ENCODE measurements at places on chromosomes 7 and 10. TPM values are rescaled to one million over a fixed set of nuclear protein-coding genes. Genes with fewer than 3 reads are reported as not detected.

CALML5 gene
- not detected for polyA plus RNA-seq

PRKG1 gene
- 1.5 TPM for polyA plus RNA-seq

NPC1L1 gene
- polyA plus RNA-seq: 0.20 TPM

AGR2 gene
- polyA plus RNA-seq: not detected

SLC29A3 gene
- polyA plus RNA-seq: 3.6 TPM

TMEM184A gene
- polyA plus RNA-seq: 0.12 TPM

NAT16 gene
- 4.5 TPM for polyA plus RNA-seq

CPXM2 gene
- not detected for polyA plus RNA-seq

ANKRD30A gene
- polyA plus RNA-seq: not detected

PGAM2 gene
- polyA plus RNA-seq: not detected

EEF1AKMT2 gene
- 47.4 TPM for polyA plus RNA-seq

CEP55 gene
- 0.67 TPM for polyA plus RNA-seq

PNLIPRP2 gene
- polyA plus RNA-seq: not detected

IFIT1B gene
- not detected for polyA plus RNA-seq

ADAP1 gene
- polyA plus RNA-seq: 96.1 TPM

AKR1D1 gene
- not detected for polyA plus RNA-seq

CRTAC1 gene
- 1.1 TPM for polyA plus RNA-seq

TPK1 gene
- 6.2 TPM for polyA plus RNA-seq

ASB10 gene
- polyA plus RNA-seq: not detected

CRYGN gene
- polyA plus RNA-seq: not detected

ANKRD61 gene
- polyA plus RNA-seq: not detected

LDB1 gene
- 107 TPM for polyA plus RNA-seq

DCLRE1C gene
- 7.5 TPM for polyA plus RNA-seq

ATRNL1 gene
- 47.8 TPM for polyA plus RNA-seq

PRXL2A gene
- 56.3 TPM for polyA plus RNA-seq

ADGRA1 gene
- 2.2 TPM for polyA plus RNA-seq

EXOC4 gene
- polyA plus RNA-seq: 42.1 TPM

ASIC3 gene
- 3.3 TPM for polyA plus RNA-seq

ACHE gene
- 12.2 TPM for polyA plus RNA-seq

CPA2 gene
- 0.41 TPM for polyA plus RNA-seq

TMEM139 gene
- not detected for polyA plus RNA-seq

WEE2 gene
- 0.34 TPM for polyA plus RNA-seq

ECHDC3 gene
- polyA plus RNA-seq: 0.64 TPM

AOAH gene
- 0.76 TPM for polyA plus RNA-seq

EBLN1 gene
- not detected for polyA plus RNA-seq

LIPK gene
- not detected for polyA plus RNA-seq

TBATA gene
- polyA plus RNA-seq: not detected

SPAG6 gene
- polyA plus RNA-seq: not detected

SLC29A4 gene
- 32.4 TPM for polyA plus RNA-seq

GNAI1 gene
- polyA plus RNA-seq: 69.3 TPM

EVX1 gene
- not detected for polyA plus RNA-seq

CTNNA3 gene
- polyA plus RNA-seq: 0.06 TPM

NYAP1 gene
- 70.1 TPM for polyA plus RNA-seq

TCTN3 gene
- 22.2 TPM for polyA plus RNA-seq

CAV1 gene
- not detected for polyA plus RNA-seq

HABP2 gene
- not detected for polyA plus RNA-seq

SLC18A3 gene
- polyA plus RNA-seq: not detected

C10orf53 gene
- not detected for polyA plus RNA-seq

ELFN1 gene
- 11.8 TPM for polyA plus RNA-seq

ADAMTS14 gene
- polyA plus RNA-seq: not detected

GPR85 gene
- polyA plus RNA-seq: 89.4 TPM

PNLIPRP3 gene
- not detected for polyA plus RNA-seq

ZNF503 gene
- 41.4 TPM for polyA plus RNA-seq

MXI1 gene
- 69.5 TPM for polyA plus RNA-seq

GRID1 gene
- polyA plus RNA-seq: 10.4 TPM

CARD11 gene
- polyA plus RNA-seq: not detected

CYP2C9 gene
- not detected for polyA plus RNA-seq

STYXL1 gene
- 62.0 TPM for polyA plus RNA-seq

TFEC gene
- not detected for polyA plus RNA-seq
